NCI-H2171 treated with DMSO at 0.1 percent for 48 hours (cell line): ENCODE measurements at places on chromosomes 2 and 18.

DNA sequence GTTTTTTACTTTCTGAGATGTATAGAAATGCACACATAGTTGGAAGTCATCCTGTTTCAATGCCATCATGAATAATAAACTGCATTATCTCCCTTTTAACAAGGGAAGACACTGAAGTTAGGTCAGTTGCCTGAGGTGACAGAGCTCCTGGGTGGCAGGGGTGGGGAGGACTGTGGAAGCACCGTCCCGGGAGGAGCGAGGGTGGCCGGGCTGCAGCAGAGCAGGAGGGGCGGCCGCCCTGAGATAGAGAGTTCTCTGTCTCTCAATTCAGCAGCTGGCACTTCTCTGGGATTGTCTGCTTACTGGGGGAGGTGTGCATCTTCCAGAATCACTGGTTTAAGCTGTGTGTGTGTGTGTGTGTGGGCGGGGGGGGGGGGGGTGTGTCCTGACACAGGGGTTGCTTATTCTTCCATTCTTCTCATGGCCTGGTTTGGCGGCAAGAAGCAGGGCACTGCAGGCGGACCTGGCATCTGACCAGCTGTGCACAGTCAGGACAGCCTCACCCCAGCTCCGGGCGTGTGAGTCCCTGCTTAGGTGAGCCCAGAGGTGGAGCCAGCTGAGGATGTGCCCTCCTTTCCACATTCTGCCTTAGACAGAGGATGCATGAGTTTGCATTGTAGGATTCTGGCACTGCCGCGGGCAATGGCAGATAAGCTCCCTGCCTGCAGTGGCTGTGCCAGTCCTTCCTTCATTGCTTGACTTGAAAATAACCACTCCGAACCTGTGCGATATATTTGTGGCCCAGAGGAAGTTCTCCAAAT, 40.4 kb downstream of the VWA3B start:
- DNase-seq = no peak

DNA sequence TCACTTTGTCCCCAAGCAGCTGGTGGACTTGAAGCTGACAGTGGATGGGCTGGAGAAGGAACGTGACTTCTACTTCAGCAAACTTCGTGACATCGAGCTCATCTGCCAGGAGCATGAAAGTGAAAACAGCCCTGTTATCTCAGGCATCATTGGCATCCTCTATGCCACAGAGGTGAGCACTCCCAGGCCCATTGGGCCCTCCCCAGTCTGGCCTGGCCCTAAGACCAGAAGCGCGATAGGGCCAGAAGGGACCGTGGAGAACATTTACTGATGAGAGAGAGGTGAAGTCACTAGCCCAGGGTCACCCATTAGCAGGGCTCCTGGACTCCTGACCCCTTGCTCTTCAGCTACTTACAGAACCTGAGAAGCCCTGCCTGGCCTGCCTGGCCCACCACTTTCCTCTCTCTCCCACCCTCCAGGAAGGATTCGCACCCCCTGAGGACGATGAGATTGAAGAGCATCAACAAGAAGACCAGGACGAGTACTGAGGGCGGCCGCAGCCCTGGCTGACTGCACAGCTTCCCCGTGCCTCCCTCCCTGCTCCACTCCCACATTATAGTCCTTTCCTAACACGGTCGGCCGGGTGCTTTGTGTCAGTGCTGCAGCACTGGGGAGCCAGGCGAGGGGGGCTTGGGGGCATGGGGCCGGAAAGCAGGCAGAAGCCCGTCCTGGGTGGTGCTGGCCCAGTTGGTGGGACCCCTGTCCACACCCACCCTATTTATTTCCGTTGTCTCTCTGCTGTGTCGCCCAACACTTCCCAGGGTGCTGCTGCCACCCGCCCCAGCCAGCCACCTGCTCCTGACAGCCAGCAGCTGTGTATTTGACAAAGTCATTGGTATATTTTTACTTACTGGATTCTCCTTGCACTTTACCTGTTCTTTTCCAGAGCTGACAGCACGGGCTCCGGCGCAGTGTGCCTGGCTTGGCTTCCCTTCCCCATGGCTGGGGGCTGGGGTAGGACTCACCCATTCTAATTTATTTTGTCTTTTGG, 6.6 kb upstream of the TMEM214 start:
- no peak for DNase-seq

DNA sequence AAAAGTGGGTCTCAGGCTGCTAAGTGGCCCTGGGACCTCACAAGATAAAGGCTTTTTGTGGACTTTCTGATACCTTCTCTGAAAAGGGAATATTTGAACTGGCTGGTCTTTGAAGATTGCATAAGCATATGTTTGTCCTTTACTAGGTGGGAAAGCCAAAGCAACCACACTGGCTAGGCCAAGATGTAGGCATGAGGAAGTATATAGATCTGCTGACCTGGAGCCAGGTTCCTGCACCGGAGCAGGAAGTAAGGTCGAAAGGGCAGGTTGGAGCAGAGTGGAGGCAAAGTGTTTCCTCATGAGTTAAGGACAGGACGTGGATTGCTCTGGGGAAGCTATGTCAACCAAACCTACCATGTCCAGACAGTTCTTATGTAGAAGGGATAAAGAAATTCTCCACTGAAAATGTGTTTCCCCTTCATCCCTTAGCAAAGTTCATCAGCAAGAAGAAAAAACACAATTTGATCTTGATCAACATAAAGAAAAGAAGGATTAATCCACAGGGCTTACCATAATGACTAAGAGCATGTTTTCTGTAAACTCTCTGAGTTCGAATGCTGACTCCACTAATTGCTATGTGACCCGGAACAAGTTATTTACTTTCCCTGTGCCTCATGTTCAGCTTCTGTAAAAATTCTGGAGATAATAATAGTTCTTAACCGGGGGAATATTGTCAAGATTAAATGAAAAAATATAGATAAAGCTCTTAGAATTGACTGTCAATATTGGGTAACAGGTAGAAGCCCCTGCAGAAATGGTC, 156.1 kb upstream of the SRD5A2 start:
- DNase-seq = no peak

DNA sequence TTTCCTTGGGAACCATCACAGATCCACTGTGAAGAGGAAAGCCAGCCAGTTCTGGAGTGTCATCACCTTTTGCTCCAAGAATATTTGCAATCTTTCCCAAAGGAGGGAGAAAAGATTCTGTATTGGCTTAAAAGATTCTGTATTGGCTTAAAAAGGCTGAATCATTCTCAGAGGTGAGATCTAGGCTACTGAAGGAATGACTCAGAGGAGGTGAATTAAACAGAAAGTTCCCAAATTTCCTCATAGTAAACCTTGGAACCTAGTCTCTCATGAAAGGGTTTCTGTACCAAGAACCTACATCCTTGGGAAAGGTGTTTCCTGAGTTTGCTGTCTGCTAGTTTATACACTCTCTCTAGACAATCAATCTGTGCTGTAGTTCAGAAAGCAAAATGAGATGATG, 34.1 kb upstream of the GRB14 start:
- DNase-seq = no peak

- no peak for DNase-seq
Observed at GRCh38 chr18:78525366-78526111, 454.1 kb upstream of the SALL3 start.

DNA sequence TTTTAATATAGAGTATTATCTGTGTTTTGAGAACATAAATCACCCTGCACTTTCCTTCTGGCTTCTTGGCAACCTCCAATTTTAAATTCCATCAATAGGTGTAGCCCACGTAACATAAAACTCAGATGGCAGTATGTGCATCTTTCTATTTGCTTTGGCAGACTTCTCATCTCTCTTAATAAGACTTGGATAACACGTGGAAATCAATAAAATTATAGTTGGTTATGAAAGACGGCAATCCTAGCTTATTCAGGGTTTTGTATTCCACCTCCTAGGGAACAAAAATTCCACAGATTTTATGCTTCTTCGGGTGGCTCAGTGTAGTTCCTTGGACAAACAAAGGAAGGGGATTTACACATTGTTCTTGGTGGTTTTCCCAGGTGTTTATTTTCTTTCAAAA, 299.3 kb downstream of the RND3 start:
- peak; percentile 45 for DNase-seq

GRCh38 chr2:109715313-109715805, 78.7 kb upstream of the RGPD5 start:
- DNase-seq = no peak

DNA sequence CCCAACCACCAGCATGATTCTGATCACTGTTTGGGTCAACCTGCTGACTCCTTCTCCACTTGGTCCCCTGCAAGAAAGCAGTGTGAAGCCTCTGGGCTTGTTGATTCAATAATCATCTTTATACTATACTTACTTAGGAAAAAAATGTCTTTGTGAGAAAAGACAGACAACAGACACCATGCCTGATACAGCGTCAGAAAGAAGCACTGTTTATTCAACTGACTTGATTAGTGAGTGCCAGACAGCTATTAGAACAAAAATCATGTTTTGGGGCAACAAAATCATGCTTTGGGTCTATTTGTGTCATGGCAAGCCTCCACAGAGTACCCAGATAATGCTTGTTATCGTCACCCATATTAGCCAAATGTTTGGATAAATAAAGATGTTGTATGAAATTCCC, 58.7 kb upstream of the ATL2 start:
- no peak for DNase-seq

- DNase-seq = no peak
Observed at GRCh38 chr2:226514895-226515294, 284.7 kb downstream of the IRS1 start.

DNA sequence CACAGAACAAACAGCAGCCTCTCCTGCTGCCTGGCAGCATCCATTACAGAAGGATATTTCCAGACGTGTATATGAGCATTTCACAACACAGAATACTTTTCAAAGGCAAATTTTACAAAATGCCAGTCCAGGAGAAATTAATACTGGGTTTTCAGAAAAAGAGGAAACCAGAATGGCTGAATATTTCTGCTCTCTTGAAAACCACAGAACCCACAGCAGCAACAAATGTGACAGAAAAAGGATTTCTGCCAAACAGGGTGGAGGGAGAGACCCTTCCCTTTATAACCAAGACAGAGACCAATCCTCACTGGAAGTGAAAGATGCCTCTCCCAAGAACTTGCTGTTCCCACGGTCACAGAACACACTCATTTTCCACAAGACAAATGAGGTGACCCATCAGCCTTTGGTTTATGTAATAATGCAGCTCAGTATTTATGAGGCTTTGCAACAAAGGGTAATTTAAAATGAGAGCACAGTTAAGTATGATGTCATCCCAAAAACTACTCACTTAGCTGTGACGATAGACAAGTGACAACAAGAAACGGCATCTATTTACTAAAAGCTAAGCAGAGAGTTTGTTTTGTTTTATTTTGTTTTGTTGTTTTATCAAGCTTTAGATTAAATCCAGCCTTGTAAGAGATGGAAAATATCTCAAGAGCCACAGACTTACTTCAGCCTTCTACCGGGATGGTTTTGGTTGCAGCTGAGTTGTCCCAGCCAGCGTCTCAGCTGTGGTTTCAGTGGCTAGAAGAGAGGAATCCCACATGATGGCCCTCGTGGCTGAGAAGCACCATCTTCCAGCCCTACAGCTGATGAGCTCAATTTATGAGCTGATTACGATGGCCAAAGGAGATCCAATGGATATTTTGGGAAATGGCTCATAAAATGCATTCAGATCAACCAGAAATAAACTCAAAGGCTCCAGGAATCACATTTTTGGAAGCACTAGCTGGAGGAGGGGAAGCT, 249.3 kb upstream of the AGAP1 start:
- DNase-seq = no peak

DNA sequence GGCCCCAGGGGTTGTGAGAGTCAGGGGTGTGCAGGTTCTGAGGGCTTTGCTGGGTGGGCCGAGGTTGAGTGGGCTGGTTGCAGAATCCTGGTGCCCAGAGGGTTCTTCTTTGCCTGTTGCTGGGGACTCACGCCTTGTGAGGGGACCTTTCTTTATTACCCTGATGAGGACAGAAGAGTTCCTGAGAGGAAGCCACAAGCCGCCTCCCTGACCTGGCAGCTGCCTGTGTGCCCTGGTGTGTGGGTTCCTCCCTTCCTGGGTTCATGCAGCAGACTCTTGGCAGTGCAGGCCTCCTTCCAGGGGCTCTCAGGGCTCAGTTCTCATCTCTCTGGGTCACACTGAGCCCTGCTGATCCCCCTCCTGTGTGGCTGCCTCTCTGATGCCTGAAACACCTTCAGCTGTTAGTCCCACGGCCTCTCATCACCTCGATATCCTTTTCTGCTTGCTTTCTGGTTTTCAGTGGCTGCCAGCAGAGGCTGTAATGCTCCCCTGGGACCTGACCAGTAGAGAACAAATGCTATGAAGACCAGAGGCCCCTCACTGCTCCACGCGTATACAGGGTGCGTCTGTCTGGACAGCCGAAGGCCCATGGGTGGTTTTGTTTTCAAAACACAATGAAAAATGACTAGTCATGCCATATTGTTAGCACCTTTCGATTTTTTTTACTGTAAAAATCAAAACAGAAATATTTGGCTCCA, 191.3 kb downstream of the AGAP1 start:
- no peak for DNase-seq

GRCh38 chr18:45557287-45557686, 58.0 kb upstream of the SLC14A2 start:
- no peak for DNase-seq

DNA sequence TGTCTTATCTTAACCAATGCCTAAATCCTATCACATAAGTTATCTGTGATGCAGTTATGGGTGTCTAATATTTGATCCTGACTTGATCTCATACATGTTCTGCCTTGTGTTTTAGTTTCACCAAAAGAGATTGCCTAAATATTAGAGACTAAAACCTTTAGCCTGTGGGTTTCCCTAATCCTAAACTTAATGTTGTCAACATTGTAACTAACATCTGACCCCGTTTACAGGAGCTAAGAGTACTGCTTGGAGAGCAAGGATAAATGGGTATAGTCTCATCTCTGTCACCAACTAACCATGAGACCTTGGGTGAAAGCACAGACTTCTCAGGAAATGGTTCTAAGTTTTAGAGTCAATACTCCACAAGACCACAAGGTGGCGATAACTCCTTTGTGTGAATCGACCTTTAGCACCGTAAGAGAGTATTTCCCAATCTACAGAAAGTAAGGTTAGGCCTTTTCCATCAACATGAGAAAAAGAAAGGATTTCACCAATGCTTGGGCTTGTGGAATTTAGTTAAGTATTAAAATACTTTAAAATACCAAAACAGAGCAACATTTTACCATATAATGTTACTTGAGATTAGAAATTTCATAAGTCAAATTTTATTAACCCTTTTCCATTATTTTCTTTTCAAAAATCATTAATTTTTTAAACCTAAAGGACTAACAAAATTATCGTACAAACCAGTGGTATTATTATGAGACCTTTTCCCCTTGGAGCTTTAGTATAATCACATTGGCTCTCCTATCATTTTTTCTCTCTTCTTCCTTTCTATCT, 60.5 kb downstream of the G6PC2 start:
- DNase-seq = peak; percentile 68

- peak; percentile 90 for DNase-seq
Observed at GRCh38 chr2:69241093-69241492, 145.9 kb downstream of the GFPT1 start.
